Stimulated activated CD8-positive, alpha-beta memory T cell treated with anti-CD3 and anti-CD28 coated beads, Interleukin-4, amount 100 ng/mL, for 24 hours (primary cell): ENCODE measurements at places on chromosomes 1 and 21.

- no peak for DNase-seq
Observed at GRCh38 chr21:32102426-32102825, 176.4 kb downstream of the MIS18A start.

- no peak for DNase-seq
Observed at GRCh38 chr21:41828884-41829360, 50.2 kb downstream of the PRDM15 start.

DNA sequence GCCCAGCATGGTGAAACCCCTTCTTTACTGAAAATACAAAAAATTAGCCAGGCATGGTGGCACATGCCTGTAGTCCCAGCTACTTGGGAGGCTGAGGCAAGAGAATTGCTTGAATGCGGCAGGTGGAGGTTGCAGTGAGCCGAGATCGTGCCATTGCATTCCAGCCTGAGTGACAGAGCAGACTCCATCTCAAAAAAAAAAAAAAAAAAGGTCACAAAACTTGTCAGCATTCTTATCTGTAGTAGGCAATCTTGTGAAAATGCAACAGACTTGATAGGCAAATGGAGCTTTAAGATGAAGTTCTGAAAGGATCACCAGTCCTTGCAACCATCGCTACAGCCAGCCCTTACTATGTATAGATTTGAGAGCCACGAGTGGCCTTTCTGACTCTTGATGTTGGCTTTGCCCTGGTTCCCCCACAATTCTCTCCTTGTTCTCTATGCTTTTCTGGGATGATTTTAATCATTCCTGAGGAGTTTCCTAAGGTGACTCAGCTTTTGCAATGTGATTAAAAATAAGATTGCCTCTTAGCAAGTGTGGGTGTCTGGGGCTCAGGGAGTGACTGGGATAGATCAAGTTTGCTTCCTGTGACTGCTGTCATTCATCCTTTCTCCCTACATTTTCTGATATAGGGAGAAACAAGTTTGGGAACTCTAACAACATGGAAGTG is 7.1 kb upstream of the MAP1LC3C start:
- DNase-seq, result no peak

DNA sequence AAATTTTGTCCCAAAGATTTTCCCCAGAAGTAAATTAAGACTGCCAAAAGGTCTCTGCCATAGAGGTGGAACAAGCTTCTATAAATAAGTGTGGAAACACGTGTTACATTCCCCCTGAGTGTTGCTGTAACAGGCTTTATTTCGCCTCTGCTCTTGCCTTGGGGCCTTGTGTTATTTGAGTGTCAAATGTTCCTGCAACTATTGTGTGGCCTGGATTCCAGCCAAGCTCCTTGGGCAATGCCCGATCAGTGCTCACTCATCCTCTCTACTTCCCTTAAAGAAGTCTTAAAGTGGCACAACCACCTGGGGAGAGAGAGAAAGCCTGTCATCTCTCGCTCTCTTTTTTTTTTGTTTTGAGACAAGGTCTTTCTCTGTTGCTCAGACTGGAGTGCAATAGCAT is 156.7 kb downstream of the NR5A2 start:
- no peak for DNase-seq

GRCh38 chr1:210232511-210233215 is at the start of gene SERTAD4:
Gene SERTAD4, plus strand, starts transcription at chr1:210232796. Its CDS starts 5,165 bp downstream, at chr1:210237961.
- no peak for DNase-seq

DNA sequence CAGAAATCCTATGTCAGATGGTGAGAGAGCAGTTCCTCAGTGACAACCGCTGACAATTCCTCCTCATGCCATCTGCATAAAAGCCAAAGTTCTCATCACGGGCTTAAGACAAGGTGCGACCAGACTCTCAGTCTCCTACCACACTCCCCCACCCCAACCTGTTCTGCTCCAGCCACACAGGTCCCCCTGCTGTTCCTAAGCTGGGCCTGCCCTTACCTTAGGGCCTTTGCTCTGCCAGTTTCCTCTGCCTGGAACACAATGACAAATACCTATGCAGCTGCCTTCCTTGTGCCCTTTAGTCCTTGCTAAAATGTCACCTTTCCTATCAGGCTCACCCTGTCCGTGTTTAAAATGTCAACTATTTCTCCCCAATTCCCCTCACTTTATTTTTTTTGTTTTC is 382.2 kb downstream of the NTNG1 start:
- DNase-seq, result no peak

DNA sequence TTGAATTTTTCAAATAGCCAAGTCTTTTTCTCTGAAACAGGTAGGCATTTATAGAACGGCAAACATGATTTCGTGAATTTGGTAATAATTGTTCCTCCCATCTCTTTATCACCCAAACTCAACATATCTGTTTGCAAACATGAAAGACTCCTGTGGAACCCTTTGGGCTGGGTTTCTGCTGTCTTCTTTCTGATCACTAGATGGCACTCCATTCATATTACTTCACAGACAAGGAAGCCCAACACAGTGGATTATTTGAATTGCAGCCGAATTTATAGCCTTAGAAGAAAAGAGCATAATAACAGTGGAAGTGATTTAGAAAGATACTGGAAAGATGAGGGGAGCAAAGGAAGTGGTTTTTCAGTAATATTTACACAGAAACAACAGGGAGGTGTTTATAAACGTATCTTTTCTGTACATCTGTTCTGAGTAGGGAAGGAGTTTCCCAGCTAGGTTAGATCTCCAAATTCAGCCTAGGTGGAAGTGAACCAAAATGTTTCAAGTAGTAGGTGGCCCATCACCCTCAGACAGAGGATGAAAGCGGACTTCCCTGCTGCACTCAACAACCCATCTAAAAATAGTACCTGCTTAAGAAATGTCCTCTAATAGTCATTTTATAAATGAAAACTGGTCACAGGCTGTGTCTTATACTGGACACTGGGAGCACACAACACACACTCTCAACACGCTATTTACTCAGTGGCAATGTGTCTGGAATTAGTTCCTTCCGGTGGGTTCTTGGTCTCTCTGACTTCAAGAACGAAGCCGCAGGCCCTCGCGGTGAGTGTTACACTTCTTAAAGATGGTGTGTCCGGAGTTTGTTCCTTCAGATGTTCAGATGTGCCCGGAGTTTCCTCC is 67.6 kb downstream of the MAP3K21 start:
- DNase-seq, result no peak

GRCh38 chr1:215704089-215704860 is 137.2 kb downstream of the KCTD3 start:
- DNase-seq, result no peak

DNA sequence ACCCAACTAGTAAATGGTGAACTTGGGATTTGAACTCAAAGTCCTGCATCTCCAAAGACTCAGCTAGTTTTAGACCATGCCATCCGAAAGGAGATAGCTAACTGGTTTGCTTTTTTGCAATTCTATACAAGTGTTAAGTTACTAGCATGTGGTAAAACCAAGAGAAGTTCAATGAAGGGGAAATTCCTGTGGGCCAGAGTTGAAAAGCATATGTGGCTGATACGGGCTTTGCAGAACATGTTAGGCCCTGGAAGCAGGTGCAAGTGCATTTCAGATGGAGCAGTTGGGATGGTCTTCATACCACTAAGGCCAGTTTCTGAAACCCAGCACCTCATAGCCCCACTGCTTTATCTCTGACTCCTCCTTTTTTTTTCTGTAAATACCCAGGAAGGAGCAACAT is 620.9 kb downstream of the PLPP3 start:
- DNase-seq, result no peak

DNA sequence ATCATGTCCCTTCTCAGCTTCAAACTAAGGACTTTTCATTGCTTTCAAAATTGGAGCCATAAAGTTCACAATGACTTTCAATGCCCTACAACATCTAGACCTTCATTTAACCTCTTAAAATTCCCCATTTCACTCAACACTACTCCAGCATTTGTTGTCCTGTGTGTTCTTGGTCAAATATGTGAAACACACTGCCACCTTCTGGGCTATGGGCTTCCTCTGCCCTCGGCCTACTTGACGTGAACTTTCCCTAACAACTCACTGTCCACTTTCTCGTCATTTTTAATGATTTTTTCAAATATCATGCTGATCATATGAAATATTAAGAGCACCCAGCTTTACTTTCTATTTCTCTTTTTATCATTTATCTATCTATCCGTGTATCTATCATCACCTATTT is 2018.4 kb downstream of the NCAM2 start:
- no peak for DNase-seq

GRCh38 chr1:220301630-220302029 is 29.4 kb upstream of the RAB3GAP2 start:
- DNase-seq, result no peak

DNA sequence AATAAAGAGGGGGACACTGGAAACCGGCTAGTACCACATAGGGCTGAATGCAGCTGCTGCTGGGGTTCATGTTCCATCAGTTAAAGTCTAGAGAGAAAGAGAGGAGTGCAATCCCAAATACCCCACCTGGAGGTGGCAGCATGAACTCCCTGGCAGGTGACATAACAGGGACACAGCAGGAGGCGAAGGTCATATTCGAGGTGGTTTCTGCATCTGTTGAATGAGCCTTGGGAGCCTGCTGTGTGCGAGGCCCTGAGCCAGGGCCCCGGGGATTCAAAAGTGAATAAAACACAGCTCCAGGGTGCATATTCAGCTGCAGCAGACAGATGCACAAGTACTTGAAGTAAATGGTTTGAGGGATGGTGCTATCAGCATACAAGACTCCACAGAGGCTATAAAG is 456.8 kb downstream of the SETD4 start:
- no peak for DNase-seq

- DNase-seq, result no peak
Observed at GRCh38 chr1:233523047-233523446, 90.9 kb upstream of the KCNK1 start.

DNA sequence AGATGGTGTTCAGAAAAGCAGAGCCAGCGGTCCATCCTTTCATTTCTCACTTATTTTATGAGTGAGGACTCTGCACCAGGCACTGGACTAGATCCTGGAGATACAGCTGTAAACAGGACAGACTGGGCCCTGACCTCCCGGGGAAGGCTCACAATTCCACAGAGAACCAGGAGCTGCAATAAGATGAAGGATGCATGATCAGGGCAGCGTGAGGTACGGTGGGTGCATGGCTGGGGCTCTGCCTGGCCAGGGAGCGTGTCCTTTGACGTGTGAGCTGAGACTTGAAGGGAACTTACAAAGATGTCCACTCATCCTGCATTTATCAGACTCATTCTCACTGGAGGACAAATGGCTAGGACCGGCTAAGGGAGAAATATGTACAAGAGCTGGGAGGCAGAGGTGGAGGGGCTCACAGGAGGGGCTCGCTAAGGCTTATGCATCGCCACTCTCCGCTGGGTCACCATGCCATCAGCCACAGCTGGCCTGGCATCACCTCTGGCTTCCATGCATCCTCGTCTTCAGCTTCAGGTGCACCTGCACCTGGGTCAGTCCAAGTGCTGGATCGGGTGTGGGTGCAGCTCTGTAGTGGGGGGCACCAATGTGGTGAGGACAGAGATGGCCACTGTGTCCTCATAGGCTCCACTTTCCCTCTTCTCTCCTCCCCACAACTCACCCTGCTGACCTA is 213.9 kb downstream of the TOMM20 start:
- DNase-seq, result no peak

DNA sequence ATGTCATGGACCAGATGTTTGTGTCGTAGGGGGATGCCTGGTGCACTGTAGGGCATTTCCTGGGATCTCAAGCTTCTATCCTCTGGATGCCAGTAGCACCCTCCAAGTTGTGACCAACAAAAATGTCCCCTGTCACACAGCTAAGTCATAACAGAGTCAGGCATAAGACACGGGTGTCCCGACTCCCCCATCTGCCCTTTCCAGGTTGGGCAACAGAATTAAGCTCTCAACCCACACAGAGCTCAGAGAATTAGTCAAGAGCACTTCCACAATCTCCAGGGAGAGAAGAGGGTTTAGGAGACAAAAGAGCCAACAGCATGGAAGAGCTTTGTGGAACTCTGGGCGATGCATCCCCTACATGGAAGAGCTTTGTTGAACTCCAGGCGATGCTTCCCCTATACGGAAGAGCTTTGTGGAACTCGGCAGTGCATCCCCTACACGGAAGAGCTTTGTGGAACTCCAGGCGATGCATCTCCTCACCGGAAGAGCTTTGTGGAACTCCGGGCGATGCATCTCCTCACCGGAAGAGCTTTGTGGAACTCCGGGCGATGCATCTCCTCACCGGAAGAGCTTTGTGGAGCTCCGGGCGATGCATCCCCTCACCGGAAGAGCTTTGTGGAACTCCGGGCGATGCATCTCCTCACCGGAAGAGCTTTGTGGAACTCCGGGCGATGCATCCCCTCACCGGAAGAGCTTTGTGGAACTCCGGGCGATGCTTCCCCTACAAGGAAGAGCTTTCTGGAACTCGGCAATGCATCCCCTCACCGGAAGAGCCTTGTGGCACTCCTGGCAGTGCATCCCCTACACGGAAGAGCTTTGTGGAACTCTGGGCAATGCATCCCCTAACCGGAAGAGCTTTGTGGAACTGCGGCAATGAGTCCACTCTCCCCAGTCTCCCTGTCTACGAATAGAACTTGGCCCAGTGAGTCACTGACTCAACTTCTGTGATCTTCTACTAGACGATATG is 422.7 kb downstream of the KIF26B start:
- no peak for DNase-seq

- no peak for DNase-seq
Observed at GRCh38 chr1:228004331-228004855, 2.4 kb upstream of the WNT3A start.

GRCh38 chr1:245771511-245772281 is 616.9 kb downstream of the KIF26B start:
- DNase-seq, result no peak

GRCh38 chr1:172775606-172776005 is 116.7 kb downstream of the FASLG start:
- DNase-seq, result no peak

DNA sequence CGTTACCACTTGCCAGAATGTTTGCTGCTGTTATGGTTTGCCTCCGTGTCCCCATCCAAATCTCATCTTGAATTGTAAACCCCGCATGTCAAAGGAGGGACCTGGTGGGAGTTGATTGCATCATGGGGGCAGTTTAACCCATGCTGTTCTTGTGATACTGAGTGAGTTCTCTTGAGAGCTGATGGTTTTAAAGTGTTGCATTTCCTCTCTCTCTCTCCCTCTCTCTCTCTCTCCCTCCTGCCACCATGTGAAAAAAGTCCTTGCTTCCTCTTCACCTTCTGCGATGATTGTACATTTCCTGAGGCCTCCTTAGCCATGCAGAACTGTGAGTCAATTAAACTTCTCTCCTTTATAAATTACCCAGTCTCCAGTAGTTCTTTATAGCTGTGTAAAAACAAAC is 44.4 kb downstream of the CFHR5 start:
- DNase-seq, result no peak

- no peak for DNase-seq
Observed at GRCh38 chr1:10132316-10132715, 78.1 kb upstream of the KIF1B start.

DNA sequence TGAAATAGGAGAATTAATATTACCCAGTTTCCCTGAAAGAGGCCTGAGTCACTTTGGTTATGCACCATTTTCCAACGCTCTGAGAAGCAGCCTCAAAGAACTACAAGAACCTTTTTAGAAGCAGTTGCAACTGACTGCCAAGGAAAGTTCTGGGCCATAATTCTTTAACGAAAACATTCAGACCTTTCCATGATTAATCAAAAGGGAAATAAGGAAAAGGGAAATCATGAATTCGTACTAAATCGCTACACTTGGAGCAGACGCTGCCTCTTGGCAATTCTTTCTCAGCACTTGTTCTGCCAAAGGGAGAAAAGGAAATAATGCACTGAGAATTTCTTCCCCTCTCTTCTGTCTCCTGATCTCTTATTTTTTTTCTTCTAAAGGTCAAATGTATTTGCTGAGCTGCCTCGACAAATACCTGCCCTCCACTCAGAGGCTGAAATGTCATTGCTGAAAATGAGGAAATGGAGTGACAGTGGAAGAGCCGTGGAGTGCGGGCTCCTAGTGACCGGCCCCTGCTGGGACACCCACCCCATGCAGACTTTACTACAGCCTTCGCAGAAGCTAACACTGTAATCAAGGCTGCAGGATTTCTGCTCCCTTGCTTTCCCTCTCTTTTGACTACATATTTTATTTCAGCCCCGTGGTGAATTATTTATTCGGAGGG is 67.9 kb upstream of the GALNT2 start:
- no peak for DNase-seq
